ENCODE measurements at places on chromosomes 5 and 9. TPM values are rescaled to one million over a fixed set of nuclear protein-coding genes. Genes with fewer than 3 reads are reported as not detected.

C9orf85 gene
- total RNA-seq: 12.1 TPM

- 0 out of 2 replicates have a peak, but pooled peaks cover 5% of the 10 kb centered on the region for H3K4me1 ChIP-seq
- no peak overlapping the region for H3K27ac ChIP-seq
- no peak overlapping the region for H3K4me3 ChIP-seq
- H3K27me3 ChIP-seq: peaks cover 38% of the 10 kb centered on the region
- H3K36me3 ChIP-seq: no peaks in the 10 kb centered on the region
Measured at GRCh38 chr5:127295454-127295853, 4.9 kb downstream of the MEGF10 start.

BARX1 gene
- not detected for total RNA-seq

UTP15 gene
- total RNA-seq: 26.2 TPM

DNA sequence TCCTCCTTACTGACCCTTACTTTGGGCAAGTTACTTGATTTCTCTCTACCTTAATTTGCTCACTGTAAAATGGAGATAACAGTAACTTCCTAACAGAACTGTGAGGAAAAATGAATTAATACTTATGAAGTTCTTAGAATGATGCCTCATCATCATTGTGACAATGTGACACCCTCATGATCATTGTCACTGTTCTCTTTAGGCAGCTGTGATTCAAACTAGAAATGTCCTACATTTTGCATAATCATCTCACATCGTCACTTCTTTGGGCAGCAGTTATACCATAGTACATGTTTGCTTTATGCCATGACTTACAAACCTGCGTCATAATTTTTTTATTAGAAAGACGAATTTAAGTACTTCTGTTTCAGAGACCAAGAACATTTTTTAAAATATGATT, 9.7 kb downstream of the SLC30A5 start:
- no peak overlapping the region for H3K27ac ChIP-seq
- no peak overlapping the region for H3K4me3 ChIP-seq
- no peak for DNase-seq
- no peaks in the 10 kb centered on the region for H3K4me1 ChIP-seq

DNA sequence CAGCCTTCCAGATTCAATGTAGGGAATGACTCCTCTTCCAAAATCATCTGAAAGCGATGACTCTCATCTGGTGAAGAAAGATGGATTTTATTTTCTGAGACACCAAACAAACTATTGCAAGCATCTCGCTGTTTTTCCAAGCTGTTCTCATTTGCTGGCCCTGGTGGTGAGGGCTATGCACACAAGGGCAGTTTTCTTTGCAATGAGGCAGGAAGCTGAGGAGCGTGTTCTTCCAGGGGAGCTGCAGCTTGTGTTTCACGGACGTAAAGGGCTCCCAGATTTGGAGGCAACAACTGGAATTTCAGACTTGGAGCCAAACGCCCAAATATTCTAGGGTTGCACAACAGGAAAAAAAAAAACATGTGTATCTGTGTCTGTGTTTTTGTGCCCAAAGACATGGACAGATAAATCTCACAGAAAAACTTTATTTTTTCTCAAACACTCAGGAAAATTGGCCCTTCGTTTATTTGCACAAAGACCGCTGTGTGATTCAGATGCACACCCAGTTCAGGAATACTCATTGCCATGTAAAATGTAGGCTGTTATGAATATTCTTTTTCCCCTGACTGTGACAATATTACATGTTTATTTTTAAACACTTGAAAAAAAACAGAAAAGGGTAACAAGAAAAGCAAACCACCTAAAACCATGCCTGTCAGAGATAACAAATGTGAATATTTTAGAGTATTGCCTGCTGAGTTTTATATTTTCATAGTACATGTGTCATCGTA, 151.3 kb downstream of the GAS1 start:
- H3K4me1 ChIP-seq: peaks cover 37% of the 10 kb centered on the region
- peak overlapping the region; percentile 34 for H3K4me3 ChIP-seq
- no peaks in the 10 kb centered on the region for H3K36me3 ChIP-seq

- H3K27ac ChIP-seq: no peak overlapping the region
- H3K4me3 ChIP-seq: no peak overlapping the region
- H3K36me3 ChIP-seq: no peaks in the 10 kb centered on the region
- no peak for DNase-seq
- H3K4me1 ChIP-seq: no peaks in the 10 kb centered on the region
- H3K27me3 ChIP-seq: no peaks in the 10 kb centered on the region
Measured at GRCh38 chr5:44707721-44708120, 101.0 kb upstream of the MRPS30 start.

DNA sequence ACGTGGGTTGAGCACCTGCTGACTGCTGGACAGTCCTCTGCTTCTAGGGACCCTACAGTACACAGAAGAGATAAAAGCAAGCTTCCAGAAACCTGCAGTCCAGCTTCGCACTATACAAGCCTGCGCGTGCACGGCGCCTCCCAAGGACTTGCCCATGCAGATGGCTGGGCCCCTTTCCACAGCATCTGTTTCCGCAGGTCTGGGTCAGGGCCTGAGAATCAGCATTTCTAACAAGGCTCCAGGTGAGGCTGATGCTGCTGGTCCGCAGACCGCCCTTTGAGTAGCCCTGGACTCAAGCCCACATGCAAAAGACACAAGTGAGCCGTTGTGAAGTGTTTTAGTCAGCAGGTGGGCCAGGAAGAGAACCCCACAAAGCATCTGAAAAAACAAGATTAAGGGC, 133.1 kb downstream of the HSD17B3 start:
- no peaks in the 10 kb centered on the region for H3K36me3 ChIP-seq
- no peaks in the 10 kb centered on the region for H3K4me1 ChIP-seq
- H3K4me3 ChIP-seq: no peak overlapping the region
- H3K27ac ChIP-seq: no peak overlapping the region

DMGDH gene
- total RNA-seq: 0.38 TPM
